NCI-H82 (cell line): ENCODE measurements at places on chromosomes 4 and X.

GRCh38 chr4:128757712-128758111, 51.8 kb upstream of the JADE1 start:
- peak; percentile 70 for DNase-seq

DNA sequence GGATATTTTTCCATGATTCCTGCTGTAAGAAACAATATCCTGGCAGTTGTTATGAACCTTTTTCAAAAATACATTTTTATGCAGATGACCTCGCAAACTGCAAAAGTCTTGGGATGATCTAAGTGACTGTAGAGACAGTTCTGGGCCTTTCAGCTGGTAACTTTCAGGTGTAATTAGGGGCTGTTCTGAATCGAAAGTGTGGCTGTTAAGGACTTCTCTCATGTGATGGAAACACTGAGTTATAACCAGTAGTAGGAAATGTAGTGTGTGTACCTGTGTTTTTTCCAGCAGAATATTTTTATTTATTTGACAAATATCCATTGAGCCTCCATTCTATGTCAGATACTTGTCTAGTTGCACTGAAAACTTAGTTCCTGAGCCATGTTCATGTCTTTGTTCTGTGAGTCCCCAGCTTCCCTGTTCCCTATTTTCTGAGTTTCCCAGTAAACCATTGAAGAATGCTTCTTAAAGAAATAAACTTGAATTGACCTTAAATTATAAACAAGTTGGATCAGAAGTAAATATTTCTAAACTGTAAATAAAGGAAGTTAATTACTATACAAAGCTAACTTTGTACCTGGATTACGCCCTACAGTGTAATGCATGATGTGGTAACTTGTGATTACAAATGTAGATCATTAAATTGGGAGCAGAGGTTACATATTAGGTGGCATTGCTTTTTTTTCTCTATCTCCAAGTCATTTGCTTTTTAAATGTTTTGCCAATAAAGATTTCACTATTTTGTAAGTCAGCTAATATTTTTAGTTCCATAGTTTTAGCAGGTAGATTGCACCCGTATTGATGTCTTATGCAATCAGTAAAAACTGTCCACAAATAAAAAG, 33.7 kb upstream of the HPGD start:
- DNase-seq: no peak

GRCh38 chr4:126328914-126329313, 1014.2 kb downstream of the FAT4 start:
- DNase-seq: no peak

GRCh38 chr4:98501383-98501782, 157.0 kb downstream of the TSPAN5 start:
- no peak for DNase-seq

DNA sequence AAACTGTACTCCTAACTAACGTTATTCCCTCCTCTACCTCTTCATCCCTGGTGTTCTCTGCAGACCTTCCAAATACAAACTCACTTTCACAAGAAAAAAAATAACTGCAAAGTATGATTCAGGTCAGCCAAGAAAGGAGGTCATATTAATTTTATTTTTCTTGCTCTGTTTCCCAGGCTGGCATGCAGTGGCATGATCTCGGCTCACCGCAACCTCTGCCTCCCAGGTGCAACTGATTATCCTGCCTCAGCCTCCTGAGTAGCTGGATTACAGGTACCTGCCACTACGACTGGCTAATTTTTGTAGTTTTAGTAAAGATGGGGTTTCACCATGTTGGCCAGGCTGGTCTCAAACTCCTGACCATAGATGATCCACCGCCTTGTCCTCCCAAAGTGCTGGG, 156.6 kb downstream of the CHIC2 start:
- DNase-seq: no peak
